ENCODE measurements at places on chromosomes 6 and 20.
A peak's percentile ranks its signal among the peaks of the same experiment; 100 is the strongest.

DNA sequence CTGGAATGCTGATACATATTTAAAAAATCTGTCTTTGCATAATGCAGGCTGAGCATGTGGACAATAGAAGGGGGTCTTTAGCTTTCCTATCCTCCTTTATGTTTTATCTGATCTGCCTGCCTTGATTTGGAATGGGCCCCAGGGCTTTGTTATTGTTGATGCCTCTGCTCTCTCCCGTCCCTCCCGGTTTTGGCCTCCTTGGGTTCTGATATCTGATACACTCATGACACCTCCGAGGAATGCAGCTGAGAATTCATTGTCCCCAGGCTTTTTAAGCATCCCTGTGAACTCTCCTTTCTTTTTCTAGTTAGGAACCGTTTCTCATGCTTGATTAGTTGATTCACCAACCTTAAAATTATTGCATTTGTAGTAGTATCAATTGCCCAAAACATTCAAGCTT is 185.5 kb upstream of the RALGAPA2 start:
- DNase-seq = no peak

DNA sequence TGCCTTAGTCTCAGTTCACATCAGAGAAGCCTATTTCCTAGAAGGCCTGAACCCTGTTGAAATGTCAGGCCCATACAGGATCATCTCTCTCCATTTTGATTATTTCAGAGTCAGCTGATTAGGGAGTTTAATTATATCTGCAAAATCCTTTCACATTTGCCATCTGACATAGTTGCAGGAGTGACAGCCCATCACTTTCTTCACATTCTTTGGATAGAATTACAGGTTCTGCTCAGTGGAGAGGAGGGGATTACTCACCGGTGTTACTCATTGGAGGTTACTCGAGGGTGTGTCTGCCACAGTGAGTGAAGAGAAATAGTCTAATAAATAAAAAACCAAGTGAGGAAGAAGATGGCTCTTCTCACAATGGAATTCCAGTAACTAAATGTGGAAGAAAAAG is 216.8 kb downstream of the TMEM242 start:
- DNase-seq = peak; percentile 83

DNA sequence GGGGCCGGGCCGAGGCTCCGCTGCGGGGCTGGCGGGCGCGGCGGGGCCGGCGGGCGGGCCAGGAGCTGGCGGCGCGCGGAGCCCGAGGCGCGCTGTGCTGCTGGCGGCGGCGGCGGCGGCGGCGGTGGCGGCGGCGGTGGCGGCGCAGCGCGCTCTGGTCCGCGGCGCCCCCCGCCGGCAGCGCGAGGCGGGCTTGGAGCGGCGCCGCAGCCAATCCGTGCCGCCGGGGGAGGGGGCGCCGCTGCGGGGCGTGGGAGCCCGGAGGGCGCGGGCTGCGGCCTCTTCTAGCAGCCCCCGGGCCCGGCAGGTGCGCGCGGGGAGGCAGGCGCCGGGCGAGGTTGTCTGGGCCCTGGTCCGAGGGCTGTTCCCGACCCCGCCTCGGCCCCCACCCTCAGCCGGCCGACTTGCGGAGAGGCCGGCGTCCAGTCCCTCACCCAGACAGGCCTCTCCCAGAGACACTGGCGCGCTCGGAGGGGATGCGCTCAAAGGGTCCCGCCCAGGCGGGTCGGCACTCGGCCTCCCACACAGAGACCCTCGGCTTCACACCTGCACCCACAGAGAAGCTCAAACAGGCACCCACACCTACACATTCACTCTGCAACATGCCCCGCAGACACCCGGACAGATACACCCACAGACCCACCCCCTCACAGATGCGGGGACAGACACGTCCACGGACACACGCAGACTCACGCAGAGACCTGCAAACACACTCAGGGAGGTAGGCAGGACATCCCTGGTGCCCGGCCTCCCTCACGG is at the start of gene RIMS4:
Gene RIMS4, minus strand, starts transcription at position 156 of the 759 bp plus-strand sequence. CDS start 275 bp downstream, outside the sequence.
- no peak for DNase-seq

GRCh38 chr6:108755257-108756240 is 92.7 kb upstream of the ARMC2 start:
- no peak for DNase-seq

DNA sequence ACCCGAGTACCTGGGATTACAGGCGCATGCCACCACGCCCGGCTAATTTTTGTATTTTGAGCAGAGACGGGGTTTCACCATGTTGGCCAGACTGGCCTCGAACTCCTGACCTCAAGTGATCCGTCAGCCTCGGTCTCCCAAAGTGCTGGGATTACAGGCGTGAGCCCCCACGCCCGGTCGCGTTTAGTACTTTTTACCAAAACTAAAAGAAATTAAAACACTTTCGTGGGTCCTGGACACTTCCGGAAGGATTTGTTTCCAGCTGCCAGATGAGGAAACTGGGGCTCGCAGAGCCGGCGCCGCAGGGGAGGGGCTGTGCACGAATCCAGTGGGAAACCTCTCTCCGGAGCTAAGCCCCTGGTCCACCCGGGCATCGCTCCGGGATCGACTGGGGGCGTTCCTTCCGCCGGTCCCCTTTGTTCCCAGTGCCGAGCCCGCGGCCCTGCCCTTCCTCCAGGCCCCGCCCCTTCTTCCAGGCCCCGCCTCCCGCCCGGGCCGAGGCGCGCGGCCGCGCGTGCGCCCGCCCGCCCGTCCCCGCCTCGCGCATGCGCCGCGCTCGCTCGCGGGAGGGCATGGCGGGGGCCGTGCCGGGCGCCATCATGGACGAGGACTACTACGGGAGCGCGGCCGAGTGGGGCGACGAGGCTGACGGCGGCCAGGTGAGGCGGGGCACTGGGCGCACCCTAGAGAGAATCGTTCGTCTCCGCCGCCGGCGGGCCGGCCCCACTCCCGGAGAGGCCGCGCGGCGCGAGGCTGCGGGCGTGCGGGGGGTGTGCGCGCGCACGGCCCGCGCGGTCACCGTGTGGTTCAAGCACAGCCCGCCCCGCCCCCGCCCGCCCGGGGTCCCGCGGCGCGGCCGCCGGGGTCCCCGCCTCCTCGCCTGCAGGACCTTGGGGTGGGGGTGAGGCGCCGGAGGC is at the start of gene NELFCD:
Gene NELFCD, plus strand, starts transcription at position 546 of the 917 bp plus-strand sequence. Its CDS starts 54 bp downstream, at position 600.
- DNase-seq = peak; percentile 31

DNA sequence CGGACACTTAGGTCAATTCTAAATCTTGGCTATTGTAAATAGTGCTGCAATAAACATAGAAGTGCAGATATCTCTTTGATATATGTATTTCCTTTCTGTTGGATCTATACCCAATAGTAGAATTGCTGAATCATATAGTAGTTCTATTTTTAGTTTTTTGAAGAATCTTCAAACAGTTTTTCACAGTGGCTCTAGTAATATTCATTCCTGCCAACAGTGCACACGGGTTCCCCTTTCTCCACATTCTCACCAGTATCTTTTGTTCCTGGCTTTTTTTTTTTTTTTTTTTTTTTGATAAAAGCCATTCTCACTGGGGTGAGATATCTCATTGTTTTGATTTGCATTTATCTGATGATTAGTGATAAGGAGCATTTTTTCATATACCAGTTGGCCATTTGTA is 1.8 kb upstream of the FBXL4 start:
- DNase-seq = no peak

DNA sequence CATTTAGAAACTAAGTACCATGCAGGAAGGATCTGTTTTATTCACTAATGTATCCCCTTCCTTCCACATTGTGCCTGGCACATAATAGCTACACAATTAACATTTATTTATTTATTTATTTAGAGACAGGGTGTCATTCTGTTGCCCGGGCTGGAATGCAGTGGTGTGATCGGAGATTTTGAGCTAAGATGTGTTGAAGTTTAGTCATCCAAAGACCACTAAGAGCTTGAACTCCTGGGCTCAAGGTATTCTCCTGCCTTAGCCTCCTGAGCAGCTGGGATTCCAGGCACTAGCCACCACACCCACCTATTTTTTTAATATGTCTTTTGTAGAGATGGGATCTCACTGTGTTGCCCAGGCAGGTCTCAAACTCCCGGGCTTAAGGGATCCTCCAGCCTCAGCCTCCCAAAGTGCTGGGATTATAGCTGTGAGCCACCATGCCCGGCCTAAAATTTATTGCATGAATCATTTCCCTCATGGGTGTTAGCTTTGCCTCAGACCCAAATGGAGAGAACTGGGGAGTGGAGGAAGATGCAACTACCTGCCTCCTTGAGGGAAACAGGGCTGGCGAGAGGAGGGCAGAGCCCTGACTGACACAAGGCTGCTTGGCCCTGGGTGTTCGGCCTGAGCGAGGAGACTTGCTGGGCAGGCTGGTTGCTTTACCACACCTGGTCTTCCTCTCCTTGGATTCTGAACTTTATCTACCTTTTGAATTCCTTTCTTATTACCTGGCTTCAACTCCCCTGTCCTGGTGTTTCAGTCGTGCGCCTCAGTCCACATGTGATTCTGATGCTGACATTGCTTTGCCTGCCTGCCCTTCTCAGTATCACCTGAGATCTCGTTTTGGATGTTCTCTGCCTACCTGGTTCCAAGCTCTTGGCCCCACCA is 1.7 kb upstream of the DYNLT1 start:
- DNase-seq = no peak

- no peak for DNase-seq
Observed at GRCh38 chr6:143549949-143550268, 38.4 kb upstream of the FUCA2 start.

DNA sequence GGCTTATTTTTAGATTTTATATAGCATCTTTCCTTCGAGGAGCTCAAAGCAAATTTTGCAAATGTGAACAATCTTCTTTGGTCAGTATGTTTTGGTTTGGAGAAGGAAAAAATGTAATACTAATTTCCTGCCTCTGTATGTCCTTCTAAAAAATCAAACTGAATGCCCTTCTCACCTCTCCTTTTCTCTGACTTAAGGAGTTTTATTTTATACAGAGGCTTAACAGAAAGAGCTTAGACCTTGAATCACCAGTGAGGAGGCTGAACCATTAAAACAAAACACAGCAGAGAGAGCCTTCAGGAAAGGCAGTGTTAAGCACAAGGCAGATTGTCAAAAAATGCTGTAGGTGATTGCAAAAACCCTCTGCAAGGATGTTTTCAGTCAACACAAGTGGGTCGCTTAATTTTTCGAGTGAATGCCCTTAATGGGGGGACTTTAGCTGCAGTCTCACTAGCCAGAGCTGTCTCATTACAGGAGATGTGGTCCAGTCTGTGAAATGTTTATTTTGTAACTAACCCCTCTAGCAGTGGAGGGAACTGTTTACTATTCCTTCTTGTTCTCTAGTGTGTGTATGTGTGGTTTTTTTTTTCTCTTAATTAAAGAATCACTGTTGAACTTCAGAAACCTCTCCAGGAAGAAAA is 481.3 kb upstream of the CITED2 start:
- DNase-seq = peak; percentile 79

- peak; percentile 65 for DNase-seq
Observed at GRCh38 chr6:91606148-91606901, 1019.5 kb upstream of the MAP3K7 start.

- DNase-seq = no peak
Observed at GRCh38 chr6:87699576-87699975, 2.5 kb downstream of the AKIRIN2 start.

DNA sequence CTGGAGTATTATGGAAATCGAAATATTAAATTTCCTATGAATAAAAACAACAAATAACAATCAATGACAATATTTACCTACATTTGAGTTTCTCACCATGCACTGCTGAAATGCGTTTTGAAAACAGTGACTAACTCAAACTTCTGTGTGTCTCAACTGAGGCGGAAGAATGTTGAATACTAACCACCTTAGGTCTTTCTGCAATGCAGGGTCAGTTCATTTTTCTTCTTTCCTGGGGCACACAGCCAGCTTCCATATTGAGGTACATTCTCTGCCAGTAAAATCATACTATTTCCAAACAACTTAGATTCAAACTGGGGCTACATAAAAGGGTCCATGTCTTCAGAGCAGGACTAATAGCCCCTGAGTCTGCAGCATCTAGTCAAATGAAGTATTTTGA is 310.1 kb downstream of the UTRN start:
- peak; percentile 21 for DNase-seq

GRCh38 chr20:21808863-21809664 is 103.6 kb downstream of the PAX1 start:
- no peak for DNase-seq

DNA sequence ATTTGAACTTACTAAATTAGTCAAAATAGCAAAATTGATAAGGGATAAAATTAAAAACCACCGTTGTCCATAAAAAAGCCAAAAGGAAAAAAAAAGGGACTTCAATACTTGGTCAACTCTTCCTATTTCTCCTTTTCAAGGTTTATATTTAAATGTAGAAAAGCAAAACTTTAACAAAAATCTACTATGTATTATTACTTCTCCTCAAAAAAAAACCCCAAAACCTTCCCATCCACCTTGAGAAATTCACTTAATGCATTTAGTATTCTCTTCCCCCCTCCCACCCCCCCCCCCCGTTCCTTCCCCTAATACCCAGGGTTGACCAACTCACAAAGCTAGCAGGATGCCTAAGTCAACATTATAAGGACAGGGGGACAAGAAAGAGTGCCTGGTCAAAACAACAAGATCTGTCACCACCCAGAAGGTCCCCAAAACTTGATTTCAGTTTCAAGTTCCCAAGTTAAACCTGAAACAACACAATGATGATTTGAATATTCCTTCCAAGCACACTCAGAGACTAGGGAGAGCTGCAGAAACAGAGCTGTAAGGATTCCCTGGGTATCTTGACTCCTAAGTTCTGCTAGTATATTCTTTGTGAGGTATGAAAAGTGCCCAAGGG is 14.6 kb downstream of the GMDS start:
- no peak for DNase-seq

DNA sequence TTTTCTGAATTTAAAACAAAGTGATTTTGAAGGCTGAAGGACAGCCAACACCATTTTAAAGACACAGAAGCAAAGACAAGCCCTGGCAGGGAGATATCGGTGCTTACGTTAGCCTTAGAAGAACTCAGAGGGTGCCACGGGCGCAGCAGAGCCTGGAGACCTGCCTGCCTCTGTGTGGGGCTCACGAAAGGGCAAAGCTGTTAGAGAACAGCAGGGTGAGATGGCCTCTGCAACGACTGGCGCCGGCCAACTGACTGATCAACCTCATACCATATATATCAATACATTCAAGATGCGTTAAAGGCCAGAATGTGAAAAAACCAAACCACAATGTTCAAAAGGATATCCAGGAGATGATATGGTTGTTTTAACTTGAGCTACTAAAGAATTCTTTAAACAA is 151.0 kb upstream of the RPS6KA2 start:
- DNase-seq = no peak

DNA sequence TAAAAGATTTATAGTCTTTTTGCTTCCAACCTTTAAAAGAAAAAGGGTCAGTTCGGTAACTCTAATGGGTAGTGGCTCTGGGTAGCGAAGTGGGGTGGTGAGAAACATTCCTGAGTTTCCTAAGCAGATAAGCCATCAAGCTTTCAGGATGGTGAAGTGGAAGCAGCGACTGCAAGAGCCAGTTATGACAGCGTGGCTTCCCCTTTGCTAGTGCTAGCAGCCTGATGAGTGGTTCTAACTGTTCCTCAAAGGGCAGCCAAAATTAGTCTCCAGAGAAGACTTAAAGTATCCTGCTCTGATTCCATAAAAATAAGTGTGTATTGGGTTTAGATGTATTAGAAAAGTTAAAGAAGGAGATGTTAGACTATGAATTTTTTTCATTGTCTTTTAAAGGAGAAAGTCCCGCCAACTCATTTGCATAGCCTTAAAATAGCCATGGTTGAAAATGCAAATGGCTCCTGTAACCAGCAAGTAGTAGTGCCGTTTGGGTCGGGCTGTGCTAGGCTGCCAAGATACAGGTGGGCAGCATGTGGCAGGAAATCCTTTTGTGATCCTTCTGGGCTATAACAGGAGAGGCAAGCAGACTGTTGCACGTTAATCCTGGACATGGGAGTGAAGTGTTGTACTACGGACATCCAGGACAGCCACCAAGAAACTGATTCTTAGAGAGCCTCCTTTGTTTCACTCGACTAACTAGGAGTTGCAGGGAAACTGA is 18.0 kb downstream of the ELOVL2 start:
- no peak for DNase-seq

Measured in renal cortical epithelial cell (primary cell).